ENCODE measurements at places on chromosomes 4 and X.
A peak's percentile ranks its signal among the peaks of the same experiment; 100 is the strongest.

- DNase-seq: no peak
Observed at GRCh38 chr4:185738820-185739219, 73.2 kb downstream of the SORBS2 start.

- no peak for DNase-seq
Observed at GRCh38 chr4:168183717-168184571, 91.6 kb downstream of the ANXA10 start.

DNA sequence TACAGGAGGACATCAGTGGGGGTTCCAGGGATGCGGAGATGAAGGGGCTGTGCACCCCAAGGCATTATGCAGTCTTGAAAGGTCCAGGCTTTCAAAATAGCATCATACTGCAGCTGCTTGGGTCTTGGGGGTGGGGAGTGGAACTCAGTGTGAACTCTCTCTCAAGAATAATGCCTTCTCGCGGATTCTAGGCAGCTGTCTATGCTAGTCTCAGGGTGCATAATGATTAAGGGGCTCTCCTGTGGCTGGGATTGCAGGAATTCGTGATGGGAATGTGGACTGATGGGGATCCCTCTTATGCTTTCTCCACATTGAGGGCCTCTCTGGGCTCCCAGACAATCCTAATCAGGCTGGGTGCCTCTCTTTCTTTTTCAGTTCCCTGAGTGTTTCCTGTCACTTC, 172.2 kb upstream of the ARHGAP24 start:
- DNase-seq: no peak

- DNase-seq: no peak
Observed at GRCh38 chr4:74631338-74631737, 163.0 kb downstream of the BTC start.

- DNase-seq: no peak
Observed at GRCh38 chrX:134741746-134742145, 83.5 kb upstream of the PLAC1 start.

DNA sequence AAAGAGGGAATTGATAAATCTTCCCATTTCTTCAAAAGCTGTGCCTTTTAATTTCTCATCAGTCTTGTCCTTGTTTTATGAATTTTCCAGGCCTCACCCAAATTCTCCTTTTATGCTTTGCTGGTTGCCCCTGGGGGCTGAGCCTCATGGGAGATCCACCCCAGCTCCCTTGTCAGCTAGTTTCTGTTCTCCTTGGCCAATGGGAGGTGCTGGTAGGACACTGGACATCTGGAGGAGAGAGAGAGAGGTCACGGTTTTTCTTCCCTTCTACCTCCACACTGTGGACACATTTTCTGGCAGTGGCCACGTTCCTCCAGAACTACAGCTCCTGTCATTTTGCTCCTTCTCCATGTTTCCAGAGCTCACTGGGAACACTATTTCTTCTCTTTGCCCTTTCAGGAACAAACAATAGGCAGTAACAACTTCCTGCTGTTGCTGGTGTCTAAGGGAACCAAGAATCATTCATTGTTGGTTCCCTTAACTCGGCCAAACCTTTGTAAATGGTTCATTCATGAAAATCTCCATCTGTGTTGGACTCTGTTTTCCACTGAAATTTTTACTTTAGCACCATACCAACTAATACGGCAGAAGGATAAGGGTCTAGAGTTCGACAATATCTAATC, 334.5 kb downstream of the GPAT3 start:
- no peak for DNase-seq

DNA sequence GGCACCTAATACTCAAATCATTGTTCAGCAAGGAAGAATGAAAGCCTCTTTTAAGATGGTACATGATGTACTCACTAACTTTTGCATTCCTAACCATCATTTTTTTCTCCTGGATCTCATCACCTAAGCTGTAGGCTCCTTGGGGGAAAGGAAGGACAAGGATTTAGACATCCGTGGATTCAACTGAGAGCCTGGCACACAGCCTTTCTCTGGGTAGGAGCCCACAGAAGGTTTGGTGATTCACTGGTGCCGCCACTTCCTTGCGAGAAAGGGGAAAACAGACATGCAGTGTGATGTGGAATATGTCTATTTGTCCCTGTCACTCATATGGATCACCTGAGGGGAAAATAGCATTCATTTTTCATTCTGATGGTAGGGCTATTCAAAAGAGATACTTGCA, 147.3 kb downstream of the PCDH7 start:
- DNase-seq: no peak

DNA sequence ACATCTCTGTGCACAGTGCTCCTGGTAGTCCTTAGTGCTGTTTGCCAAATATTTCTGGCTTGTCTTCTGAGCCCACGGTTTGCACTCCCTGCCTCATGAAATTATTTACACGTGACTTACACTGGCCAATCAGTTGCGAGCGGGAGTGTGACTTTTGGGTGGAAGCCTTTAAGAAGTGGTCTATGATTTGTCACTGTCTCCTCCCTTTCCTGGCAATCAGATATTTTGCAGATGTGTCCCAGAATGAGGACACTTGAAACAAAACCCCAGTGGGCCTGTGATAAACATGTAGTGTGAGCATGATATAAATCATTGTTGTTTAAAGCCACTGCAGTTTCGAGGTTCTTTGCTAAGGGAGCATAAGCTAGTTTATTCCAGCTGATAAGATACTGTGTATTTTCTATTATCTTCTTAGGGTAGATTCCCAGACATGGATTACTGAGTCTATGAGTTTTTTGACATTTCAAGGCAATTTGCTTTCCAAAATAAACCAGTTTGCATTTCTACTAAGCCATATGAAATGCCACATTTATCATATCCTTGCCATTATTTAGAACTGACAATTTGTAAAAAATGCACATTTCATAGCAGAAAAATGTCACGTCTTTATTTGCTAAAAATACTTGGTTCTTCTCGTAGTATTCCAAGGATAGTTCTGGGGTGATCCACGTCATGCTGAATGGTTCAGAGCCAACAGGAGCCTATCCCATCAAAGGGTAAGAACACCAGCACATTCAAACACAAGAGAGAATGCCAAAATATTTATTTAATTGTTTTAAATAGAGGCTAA, 12.0 kb downstream of the BST1 start:
- no peak for DNase-seq

DNA sequence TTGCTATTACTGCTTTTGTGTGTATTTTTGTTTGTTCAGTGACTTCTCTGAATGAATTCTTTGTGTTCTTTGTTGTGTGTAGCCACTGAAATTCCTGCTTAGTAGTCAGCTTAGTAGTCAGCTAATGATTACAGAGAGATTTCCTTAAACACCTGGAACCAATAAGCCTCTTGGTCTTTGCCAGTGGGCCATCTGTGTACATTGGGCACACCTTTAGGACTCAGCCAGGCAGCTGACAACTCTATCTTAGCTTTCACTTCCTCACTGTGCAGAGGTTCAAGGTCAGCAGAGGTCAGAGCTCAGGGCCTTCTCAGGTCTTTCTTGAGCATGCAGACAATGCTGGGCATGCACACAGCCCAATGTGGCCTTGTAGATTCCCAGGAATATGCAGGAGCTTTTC, 59.3 kb downstream of the RWDD4 start:
- no peak for DNase-seq

DNA sequence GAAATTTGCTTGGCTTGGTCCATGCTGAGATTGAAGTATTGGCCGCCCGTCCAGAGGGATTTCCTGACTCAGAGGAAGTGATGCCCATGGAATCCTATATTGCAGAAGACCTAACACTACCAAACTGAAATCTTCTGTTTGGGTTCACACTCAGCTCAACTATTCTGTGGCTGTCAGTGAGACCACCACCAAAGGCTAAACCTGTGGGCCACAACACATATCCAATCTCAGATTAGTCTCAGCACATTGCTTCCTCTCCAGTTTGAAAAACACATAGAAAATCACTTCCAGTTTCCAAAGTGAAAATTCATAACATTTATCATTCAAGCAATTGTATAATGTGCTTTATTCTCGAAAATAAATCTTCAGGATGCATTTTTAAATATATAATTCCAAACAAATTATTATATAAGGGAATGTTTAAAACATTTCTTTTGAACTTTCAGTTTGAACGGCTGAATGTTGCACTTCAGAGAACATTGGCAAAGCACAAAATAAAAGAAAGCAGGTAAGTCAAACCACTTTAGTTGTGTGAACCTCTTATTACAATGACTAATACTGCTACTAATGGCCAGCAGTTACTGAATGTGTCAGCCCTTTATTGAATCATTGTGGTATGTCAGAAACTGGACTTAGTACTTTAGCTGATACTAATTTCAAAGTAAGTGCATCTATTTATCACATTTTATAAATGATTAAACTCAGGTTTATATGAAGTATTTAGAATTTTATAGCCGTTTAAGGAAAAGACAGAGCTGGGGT, 37.0 kb downstream of the GUCY1A1 start:
- no peak for DNase-seq

- no peak for DNase-seq
Observed at GRCh38 chrX:118254611-118255010, 91.3 kb upstream of the WDR44 start.

DNA sequence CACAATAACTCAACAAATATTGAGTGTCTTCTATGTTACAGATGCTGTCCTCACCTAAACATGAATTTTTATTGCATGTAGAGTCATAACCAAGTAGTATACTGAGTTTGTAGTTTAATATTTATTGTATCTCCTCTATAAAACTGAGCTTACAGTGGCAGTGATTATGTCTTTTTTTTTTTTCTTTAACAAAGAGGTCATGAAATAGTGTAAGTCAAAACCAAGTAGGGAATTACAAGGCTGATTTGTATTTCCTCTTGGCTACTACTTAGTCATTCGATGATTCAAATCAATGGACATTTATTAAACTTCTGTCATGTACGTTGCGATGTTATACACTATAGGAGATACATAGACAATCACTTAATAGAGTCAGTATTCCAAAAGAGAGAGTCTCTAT, 48.4 kb downstream of the IL15 start:
- DNase-seq: no peak

- peak; percentile 19 for DNase-seq
Observed at GRCh38 chrX:23901805-23902204, 5.9 kb downstream of the APOO start.

GRCh38 chrX:28888416-28888815, 301.2 kb downstream of the IL1RAPL1 start:
- DNase-seq: no peak

DNA sequence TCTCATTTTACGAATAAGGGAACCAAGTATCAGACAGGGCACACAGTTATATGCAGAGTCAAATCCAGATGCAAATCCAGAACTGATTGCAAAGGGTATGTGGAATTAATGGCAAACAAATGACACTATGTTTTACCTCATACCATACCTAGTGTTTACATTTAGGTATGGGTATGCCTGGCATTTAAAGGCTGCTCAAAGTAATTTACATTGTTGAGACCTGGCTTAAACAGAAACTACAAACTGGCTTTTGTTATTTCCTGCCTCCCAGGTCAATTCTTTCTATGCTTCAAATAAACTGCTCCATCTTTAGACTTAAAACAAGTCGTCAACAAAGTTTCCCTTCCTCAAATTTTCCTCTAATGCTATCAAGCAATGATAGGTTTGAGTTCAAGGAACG, 33.7 kb downstream of the ANKRD17 start:
- no peak for DNase-seq

- DNase-seq: no peak
Observed at GRCh38 chrX:7169627-7170026, 21.7 kb upstream of the PUDP start.

GRCh38 chr4:71195924-71196323, 142.9 kb upstream of the SLC4A4 start:
- no peak for DNase-seq

GRCh38 chrX:42996861-42997260, 218.9 kb upstream of the PPP1R2C start:
- DNase-seq: no peak

- no peak for DNase-seq
Observed at GRCh38 chr4:76374798-76375197, 46.1 kb downstream of the CCDC158 start.

- DNase-seq: no peak
Observed at GRCh38 chrX:129510331-129510730, 13.0 kb downstream of the SMARCA1 start.

DNA sequence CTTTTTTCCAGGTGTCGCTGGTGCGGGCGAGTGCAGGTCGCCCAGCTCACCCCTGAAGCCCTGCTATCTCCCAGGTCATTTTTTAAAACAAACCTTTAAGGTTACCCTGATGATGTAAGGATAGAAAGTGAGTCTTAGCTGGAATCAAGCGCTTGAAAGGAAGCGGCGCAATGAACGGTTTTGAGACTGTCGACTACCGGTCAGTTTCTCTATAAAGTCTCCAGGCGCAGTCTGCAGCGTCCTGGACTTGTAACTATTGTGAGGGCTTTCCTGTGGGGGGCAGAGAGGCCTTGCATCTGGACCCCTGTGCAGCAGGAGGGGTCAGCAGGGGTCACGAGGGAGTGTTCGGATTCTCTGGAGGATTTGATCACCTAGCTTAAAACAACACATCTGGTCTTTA, 1.6 kb downstream of the KIT start:
- no peak for DNase-seq

DNA sequence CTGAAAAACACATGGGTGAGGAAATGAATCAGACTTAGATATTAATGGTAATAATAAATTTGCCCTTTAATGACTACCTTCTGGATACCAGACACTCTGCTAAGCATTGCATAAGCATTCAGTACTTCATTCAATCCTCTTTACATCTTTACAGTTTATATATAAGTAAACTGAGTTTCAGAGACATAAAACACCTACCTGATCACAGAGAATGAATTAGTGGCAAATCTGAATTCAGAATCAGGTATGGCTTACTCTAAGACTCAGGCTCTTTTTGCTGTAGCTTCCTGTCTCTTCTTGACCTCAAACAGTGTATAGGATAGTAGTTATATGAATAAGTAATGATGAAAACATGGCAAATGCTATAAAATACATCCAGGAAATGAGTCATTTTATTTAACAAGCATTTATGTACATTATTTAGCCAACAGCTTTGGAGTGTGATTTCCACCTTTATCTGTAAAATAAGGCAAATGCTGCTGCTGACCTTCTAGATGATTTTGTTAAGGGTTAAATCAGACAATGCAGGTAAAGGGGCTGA, 83.9 kb downstream of the VEGFC start:
- DNase-seq: no peak

DNA sequence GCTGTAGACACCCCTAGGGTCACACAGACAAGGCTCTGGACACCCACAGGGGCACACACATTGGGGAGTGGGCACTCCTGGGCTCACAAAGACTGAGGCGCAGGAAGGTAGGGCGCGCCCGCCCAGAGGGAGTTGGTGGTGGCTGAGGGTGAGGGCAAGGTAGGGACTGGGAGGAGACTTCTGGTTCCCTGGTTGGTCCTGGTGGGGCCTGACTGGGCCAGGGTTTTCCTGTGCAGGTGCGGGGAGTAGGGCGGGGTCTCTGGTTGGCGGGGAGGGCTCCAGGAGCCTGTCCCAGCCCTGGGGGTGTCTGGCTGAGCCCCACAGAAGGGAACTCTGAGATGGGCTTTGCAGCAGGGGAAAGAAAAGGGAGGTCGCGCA, 6.7 kb upstream of the WAS start:
- no peak for DNase-seq

- DNase-seq: no peak
Observed at GRCh38 chr4:125681240-125681639, 366.5 kb downstream of the FAT4 start.

DNA sequence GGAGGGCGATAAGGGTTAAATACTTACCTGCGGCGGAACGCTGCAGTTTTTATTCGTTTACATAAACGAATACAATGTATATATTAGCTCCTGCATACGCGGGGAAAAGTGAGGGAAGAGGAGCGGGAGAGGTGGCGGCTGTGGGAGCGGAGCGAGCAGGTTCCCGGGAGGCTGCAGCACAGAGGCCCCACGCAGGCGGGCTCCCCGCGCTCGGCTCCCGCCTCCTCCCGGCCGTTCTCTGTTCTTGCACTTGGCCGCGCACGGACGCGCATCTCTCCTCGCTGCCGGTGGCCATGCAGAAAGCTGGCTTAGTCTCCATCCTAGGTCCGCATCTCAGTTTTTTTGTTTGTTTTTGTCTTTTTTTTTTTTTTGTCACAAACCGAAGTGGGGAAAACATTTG, 340.4 kb upstream of the FAT1 start:
- no peak for DNase-seq

Measured in thoracic aorta (tissue), 2 donors.